Anterior cingulate cortex (tissue), 58 donors: ENCODE measurements at places on chromosomes 6 and 20.

GRCh38 chr6:134520181-134521115 lies 202.5 kb upstream of the SGK1 start:
- DNase-seq: no peak

DNA sequence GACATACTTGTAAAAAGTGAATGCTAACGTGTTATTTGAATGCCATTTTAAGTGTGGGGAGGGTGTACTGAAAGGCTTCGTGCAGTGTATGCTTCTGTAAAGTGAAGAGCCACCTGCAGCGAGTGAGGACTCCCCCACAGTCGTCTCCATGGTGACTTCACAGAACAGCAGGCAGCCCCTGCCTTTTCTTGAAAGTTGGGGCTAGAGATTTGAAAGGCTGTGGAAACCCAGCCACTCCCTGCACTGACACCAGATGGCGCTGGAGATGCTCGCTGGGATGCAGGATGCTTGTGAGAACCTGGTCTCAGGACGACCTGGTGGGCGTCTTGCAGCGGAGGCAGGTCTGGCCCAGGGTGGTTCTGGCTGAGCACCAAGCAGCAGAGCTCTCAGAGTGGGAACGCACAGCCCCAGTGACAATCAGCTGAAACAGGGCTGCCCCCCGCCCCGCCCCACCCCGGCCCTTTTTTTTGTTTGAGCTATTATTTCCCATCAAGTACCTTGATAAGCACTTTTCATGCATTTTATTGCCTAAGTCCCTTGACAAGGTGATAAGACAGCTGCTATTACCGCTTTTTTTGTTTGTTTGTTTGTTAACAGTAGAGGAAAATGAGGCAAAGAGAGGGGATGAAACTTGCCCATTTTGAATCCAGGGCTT lies 150.3 kb downstream of the SYCP2 start:
- peak; percentile 22 for DNase-seq

DNA sequence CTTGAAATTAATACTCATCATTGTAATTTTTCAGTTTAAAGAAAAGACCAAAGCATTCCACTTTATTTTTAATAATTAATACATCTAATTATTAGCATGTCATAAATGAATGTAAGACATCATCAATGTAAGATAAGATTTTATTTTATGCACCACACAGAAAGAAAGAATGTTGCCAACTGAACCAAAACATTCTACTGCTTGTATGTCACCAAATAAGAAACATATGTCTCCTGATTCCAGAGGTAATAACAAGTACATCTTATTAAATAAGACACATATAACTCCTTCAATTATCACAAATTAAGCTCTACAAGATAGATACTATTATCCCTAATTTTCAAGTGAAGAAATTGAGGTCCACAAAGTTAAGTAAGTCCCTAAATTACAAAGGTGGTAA lies 189.5 kb downstream of the GMDS start:
- no peak for DNase-seq

GRCh38 chr6:168589275-168589674 lies 148.3 kb downstream of the SMOC2 start:
- no peak for DNase-seq

GRCh38 chr6:6714118-6714897 lies 125.8 kb downstream of the LY86 start:
- no peak for DNase-seq

DNA sequence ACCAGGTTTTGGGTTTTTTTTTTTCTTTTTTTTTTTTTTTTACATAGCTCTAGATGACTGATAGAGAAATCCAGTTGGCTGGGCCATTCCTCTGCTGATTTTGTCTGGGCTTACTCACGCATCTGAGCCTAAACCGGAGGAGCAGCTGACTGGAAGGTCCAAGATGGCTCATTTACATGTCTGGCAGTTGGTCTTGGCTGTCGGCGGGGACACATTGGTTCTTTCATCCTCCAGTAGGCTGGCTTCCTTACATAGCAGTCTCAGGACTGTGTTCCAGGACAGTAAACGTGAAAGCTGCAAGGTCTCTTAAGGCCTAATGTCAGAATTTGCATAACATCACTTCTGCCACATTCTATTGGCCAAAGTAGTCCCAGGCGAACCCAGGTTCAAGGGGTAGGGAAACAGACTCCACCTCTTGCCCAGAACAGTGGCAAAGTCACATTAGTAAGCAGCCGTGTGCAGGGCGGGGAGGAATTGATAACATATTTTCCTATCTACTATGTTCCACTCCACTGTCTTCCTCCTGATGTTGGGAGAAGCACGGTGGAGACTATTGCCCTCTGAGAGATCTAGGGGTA lies 87.0 kb downstream of the CDH22 start:
- DNase-seq: peak; percentile 35

DNA sequence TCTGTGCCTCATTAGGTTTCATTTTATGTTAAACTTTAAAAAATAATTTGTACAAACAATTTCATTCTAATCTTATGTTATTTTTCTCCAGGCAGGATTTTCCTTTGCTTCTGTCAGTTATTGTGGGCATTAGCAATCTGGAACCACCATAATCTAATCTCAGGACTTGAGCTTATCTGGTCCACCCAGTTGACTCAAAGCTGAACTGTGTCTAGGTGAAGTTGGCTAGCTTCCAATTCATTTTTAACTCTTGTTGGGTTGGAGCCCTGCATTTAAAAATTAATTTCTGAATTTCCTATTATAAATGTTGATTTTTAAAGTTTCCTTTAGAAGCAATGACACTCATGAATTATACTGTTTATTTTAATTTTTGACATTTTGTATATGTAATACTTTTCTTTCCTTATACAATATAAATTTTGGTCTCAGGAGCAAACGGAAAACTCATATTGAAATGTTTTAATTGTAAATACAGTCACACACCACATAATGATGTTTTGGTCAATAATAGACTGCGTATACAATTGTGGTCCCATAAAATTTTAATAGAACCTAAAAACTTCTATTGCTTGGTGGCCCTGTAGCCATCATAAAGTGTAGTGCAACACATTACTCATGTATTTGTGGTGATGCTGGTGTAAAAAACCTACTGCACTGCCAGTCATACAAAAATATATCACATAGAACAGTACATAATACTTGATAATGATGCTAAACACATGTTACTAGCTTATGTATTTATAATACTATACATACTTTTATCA lies 121.3 kb downstream of the CLVS2 start:
- no peak for DNase-seq

GRCh38 chr20:43746344-43747137 lies 19.7 kb upstream of the GTSF1L start:
- DNase-seq: no peak

DNA sequence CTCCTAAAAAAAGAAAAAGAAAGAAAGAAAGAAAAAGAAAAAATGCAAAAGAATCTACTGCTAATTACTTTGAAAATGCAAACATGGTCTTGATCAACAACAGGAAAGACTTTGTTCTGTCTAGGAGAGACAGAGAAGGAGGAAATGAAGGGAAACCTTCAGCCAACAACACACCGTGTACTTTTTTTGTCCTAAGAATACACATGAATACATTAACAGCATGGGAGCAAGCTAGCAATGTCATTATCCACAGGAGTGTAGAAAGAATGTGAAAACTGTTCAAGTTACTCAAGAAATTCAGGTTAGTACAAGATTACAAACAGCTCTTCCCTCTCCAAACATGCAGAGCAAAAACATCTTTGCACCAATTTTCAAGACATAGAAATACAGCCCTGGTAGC lies 326.3 kb downstream of the UBE3D start:
- DNase-seq: no peak

DNA sequence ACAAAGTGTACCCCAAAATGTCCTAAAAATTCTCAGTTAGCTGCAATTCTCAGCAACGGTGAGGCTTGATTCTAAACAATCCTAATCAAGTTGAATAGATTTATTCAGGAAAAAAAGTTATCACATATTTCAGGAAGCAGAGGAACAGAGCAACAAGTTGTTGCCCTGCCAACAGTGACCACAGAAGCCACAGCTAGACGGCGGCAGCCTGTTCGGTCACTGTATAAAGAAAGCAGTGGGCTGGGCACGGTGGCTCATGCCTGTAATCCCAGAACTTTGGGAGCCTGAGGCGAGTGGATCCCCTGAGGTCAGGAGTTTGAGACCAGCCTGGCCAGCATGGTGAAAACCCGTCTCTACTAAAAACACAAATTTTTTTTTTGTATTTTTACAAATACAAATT lies 171.2 kb upstream of the BMP5 start:
- DNase-seq: no peak

DNA sequence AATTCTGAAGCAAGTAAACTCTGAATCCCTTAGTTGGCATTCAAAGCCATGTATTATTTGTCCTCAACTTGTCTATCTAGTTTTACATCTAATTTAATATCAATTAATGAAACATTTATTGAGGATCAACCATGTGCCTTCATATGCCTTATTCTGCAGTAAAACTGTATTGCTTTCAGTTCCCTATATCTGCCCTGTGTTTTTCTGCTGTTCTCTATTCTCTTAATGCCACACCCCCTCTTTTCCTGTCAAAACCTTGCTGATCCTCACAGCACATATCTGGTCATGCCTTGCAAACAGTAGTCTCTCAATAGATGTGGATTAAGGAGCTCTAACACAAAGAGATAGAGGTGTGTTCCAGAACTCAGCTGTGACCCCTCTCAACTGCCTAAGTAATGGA lies 2.0 kb downstream of the FIG4 start:
- no peak for DNase-seq

GRCh38 chr6:118810420-118811027 lies 83.4 kb upstream of the ASF1A start:
- no peak for DNase-seq

GRCh38 chr20:63325554-63326313 lies 32.7 kb downstream of the COL20A1 start:
- DNase-seq: no peak

- DNase-seq: no peak
Measured at GRCh38 chr20:32205110-32205842, 2.3 kb downstream of the PLAGL2 start.

- no peak for DNase-seq
Measured at GRCh38 chr6:132551214-132551613, 1.3 kb upstream of the TAAR8 start.
